BJ (cell line): ENCODE measurements at places on chromosomes 1 and 21.

DNA sequence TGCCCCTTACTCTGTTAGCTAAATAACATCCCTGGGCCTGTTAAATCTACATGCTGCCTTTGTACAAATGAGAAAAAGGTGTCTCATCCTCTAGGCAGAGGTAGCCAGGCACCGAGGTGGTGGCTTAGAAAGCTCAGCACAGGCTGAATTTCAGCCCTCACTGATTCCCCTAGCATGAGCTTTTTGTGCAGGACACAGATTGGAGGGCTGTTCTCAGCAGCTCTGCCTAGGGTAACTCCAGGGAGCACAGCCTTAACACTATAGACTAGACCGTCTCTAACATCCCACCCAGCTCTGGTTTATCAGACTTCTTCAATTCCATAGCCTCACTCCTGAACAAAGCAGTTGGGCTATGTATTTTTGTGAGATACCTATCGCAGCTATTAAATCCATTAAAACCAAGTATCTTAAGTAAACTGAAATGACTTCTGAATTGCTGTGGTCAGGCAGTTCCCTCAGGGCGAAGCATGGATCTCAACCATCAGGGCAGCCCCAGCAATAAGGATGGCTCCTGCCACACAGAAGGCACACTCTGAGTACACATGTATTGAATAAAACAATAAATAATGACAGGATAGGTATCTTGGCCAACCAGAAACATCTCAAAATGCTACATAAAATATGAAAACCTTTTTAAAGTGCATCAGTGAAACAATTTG is 14.8 kb downstream of the S100A6 start:
- no peak for DNase-seq

DNA sequence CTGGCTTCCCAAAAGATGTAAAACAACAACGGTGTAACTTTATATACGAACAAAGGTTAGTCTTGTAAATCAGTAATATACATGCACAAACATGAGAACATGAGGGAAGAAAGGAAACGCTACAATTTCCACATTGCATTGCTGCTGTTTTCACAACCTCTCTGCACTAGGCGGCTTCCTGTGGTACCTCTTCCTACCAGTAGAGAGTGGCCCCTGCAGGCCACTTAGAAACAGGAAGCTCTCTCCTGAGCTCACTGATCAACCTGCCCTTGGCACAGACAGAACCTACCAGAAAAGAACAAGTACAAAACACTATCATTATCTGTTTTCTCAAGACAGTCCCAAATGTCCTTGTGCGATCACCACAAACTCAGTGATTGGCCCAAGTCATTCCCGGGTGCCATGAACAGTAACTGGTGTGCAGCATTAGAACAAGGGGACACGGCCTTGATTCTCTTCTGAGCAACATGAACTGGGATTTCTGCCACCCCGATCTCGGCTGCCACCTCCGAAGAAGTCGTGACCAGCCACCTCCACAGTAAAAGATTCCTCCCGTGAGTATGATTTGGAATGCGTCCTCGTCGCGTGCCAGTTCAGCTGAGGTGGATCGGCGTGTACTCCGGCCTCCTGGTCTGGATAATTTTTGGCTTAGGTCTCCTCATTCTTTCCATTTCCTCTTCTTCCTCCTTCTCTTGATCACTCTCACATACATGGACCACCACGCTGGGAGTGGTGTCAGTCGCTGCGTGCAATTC is 5.7 kb upstream of the KCNE1 start:
- no peak for DNase-seq

GRCh38 chr1:53617851-53618499 is 121.0 kb downstream of the GLIS1 start:
- DNase-seq, result no peak

GRCh38 chr1:64246294-64246917 is 43.0 kb downstream of the UBE2U start:
- DNase-seq, result no peak
